ENCODE measurements at places on chromosomes 1 and 21. TPM values are rescaled to one million over a fixed set of nuclear protein-coding genes. Genes with fewer than 3 reads are reported as not detected.

Gene TMEM200B
- total RNA-seq, result 4.1 TPM

DNA sequence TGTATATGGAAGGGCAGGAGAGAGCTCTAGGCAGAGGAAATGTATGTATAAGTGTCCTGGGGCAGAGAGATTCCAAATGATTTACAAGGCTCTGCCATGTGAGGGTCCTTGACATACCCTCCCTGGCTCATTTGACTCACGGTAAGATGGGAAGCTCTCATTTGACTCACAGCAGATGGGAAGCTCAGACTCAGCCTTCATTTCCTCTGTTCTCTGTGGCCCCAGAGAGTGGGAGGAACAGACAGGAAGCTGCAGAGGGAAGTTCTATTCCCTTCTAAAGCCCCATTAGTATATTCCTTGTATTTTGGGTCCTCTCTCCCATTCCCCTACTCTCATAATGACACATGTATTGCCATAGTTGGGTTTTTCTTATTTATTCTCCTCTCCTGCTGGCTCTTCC lies 44.9 kb downstream of the FOXD2 start:
- no peak for DNase-seq

DNA sequence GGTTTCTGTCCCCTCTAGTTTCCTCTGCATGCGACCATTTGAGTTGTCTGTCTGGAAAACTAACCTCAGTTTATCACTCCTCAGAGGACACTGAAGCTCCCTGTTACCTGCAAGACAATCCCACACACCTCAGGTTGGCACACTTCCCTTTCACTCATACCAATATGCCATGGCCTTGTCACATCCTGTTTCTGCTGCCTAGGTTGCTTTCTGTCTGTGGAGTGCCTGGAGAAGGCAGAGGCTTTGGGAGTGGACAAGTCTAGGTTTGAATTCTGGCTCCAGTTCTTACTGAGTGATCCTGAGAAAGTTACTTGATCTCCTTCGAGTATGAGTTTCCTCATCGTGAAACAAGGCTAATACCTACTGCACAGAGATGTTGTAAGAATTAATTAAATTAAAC lies 171.5 kb upstream of the CACYBP start:
- DNase-seq, result no peak

Gene OR10R2
- total RNA-seq, result not detected

- DNase-seq, result no peak
These were observed 122.5 kb downstream of the ATG4C start for GRCh38 chr1:62906428-62906886.

- DNase-seq, result peak; percentile 74
These were observed 459.2 kb upstream of the RUNX1 start for GRCh38 chr21:35508139-35508888.

DNA sequence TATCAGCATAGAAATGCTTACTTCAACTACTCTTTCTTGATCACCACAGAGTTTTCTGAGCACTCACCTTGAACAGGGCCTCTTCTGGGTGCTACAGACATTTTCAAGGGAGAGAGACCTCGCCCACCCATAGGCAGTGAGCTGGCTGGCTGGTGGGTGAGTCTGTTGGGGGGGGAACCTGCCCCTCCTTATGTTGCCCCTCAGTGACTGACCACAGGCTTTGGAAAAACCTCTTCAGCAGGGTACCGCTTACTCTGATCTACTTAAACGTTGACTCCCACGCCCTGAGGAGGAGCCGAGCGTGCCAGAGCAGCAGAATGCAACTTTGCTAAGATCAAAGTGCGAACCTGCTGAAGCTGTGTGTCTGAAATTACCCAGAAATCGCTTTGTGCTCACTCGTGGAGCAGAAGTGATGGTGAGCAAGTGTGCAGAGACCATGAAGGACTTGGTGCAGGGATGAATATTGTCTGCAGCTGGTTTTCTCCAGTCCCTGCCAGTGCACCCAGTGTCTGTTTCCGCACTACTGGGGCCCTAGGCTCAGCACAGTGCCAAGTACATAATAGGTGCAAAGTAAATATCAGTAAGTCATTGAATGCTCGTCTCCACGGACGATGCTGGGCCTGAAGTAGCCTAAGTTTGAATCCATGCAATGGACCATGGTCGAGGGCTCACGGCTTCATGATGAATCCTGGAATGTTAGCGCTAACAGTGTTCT lies 158.7 kb upstream of the IRF2BP2 start:
- no peak for DNase-seq

Gene LRRC38
- total RNA-seq, result 0.23 TPM

Gene TTC39A
- total RNA-seq, result 17.9 TPM

GRCh38 chr21:14617871-14618270 lies 71.8 kb upstream of the SAMSN1 start:
- DNase-seq, result no peak

DNA sequence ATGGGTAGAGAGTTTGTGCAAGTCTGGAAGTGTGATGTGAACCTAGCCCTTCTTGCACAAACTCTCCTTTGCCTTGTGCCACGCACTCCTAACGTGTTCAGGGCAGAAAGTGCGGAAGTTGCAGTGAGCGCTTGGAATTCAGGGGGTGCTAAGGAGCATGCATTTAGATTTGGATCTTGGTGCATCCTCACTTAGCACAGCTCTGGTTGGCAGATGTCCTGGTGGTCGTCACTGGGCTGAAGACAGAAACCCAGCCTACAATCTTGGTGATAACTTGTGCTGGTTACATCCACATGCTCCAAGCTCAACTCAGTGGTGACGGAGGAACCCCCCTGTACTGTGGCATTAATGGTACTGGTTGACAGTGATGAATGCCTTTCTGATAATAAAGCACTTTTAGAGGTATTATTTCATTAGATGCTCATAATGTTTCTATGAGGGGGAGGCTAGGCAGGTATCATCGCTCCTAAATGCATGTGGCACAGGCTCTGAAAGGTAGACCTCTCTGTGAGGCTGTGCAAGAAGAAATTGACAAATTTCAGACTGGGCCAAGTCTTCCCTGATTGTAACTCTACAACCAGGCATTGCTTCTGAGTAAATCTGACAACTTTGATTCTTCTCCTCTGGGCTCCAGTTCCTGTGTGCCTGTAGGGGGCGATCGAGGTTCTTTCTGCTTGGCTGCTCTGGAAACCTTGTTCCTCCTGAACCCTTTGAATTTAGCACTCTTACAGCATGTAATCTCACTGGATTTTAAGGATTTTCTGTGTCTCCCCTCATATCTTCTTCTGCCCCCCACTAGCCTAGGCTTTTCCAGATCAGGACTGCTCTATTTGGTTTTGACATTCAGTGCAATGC lies 40.6 kb downstream of the MAPKAPK2 start:
- DNase-seq, result no peak

DNA sequence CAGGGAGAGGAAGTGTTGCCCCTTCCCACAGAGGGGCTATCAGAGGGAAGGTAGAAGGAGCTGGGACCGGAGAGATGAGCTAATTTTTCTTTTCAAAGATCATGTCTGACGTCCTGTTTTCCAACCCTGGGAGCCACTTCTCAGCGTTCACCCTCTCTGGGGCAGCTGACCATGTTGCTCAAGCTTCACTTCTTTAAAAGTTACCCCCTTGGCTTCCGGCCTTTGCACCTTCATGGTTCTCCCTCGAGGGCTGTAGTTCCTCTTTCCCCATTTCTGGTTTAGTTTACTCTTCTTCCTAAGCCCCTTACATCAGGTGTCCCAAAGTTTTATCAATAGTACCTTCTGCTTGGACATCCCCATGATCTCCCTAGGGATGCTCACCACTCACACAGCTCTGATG lies 23.8 kb upstream of the CSF1 start:
- DNase-seq, result no peak

Gene SPRR2F
- total RNA-seq, result 0.37 TPM

DNA sequence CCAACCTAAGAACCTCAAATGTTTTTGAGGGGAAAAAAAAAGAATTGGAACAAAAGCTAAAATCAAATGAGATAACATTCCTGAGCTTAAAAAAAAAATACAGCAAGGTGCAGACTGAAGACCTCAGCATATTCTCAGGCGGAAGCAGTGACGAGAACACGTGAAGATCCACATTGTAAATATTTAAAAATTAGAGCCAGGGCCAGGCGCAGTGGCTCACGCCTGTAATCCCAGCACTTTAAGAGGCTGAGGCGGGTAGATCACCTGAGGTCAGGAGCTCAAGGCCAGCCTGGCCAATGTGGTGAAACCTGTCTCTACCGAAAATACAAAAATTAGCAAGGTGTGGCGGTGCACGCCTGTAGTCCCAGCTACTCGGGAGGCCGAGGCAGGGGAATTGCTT lies 15.7 kb downstream of the TFB2M start:
- DNase-seq, result no peak
